Fibroblast of skin of scalp (primary cell): ENCODE measurements at places on chromosomes 1 and 21.

DNA sequence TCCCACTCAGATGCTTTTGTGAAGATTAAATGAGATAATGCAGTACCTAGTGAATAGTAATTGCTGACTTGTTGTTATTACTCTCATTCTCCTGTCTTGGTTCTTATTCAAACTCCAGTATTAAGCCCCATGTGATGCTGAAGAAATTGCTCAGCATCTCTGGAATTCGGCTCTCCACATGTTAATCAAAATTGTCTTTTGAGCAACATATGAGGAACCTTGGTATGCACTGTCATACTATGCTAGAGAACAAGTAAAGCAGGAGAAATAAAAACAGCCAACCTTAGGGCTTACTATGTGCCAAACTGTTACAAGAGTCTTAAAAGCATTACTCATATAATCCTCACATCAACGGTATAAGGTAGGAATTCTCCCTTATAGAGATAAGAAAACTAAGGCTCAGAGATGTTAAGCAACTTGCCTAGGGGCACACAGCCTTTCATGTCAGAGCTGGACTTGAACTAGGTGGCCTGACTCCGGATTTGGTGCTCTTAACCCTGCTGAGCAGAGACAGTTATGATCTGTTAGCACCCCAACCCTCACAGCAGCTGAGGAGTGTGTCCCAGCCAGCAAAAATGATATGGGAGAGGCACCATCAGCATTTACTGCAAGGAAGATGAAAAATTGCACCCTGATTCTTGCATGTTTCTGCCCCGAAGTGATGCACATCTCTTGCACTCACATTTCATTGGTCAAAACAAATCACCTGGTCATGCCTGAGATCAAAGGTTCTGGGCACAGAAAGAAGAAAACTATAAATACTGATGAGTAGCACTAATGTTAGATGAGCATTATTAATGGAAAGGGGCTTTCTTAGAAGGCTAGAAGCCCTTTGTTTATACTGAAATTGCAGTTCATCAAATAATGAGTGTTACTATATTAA, 102.3 kb downstream of the OMA1 start:
- DNase-seq, result peak; percentile 59

- peak; percentile 22 for DNase-seq
Measured at GRCh38 chr1:27372808-27373690, 1.6 kb downstream of the FCN3 start.

- no peak for DNase-seq
Measured at GRCh38 chr1:100706296-100706695, 13.2 kb upstream of the VCAM1 start.

- DNase-seq, result no peak
Measured at GRCh38 chr1:2095981-2096736, 45.9 kb downstream of the PRKCZ start.

GRCh38 chr1:5982276-5982675, 9.9 kb downstream of the NPHP4 start:
- no peak for DNase-seq

DNA sequence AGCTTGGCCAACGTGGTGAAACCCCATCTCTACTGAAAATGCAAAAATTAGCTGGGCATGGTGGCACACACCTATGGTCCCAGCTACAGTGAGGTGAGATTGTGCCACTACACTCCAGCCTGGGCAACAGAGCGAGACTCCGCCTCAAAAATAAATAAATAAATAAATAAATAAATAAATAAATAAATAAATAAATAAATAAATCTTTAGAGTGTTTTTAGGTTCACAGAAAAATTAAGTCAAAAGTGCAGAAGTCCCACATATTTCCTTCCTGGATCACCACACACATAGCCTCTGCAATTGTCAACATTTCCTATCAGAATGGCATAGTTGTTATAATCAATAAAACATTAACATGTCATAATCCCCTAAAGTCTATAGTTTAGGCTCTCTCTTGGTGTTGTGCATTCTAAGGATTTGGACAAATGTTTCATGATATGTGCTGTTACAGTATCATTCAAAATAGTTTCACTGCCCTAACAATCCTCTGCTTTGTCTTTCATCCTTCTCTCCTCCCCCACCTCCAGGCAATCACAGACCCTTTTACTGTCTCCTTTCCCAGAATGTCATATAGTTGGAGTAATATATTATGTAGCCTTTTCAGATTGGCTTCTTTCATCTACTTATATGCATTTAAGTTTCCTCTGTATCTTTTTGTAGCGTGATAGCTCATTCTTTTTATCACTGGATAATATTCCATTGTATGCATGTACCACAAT, 58.3 kb downstream of the LAMC1 start:
- no peak for DNase-seq

DNA sequence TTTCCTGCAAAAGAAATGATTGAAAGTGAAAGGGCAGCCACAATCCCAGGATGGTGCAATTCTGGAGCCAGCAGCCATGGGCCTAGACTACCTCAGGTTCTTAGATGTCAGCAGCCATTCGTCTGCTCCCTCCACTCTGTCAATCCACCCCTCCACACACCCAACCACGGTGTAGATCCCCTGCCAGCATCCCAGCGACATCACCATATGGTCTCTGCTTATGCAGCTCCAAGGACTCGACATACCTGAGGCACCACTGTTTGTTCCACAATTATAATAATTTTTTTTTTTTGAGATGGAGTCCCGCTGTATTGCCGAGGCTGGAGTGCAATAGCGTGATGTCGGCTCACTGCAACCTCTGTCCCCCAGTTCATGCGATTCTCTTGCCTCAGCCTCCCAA, 6.5 kb downstream of the SYNC start:
- no peak for DNase-seq

DNA sequence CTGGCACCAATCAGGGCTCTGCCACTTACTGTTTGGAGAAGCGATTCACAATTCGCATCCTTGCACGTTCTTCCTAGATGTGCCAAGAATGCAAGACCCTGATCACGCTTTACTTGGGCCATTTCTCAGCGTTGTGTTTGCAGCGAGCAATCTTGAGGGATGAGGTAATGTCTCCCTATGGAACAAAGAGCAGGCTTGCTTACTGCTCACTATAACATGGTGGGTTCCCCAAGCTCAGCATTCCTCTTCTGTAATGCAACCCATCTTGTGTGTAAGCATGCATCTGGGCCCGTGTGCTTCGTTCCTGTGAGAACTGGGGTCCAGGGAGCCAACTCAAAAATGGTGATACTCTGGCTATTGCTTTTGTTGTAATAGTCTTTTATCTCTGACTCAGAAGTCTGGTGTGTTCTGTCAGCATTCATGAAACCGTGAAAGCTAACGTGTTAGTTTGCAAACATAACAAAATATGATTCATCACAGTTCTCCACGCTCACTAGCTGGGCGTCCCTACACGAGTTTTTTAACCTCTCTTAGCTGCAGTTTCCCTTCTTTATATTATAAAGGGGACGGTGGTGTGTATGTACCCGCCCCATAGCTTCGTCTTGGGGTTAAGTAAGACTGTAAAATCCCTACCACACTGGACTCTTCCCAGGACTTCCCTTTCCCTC, 33.3 kb downstream of the DNTTIP2 start:
- peak; percentile 98 for DNase-seq

- peak; percentile 7 for DNase-seq
Measured at GRCh38 chr1:197692965-197693364, 82.3 kb downstream of the DENND1B start.

- DNase-seq, result no peak
Measured at GRCh38 chr1:39360731-39361130, 130.7 kb upstream of the BMP8A start.

GRCh38 chr1:239593527-239593926, 207.2 kb downstream of the CHRM3 start:
- DNase-seq, result no peak

DNA sequence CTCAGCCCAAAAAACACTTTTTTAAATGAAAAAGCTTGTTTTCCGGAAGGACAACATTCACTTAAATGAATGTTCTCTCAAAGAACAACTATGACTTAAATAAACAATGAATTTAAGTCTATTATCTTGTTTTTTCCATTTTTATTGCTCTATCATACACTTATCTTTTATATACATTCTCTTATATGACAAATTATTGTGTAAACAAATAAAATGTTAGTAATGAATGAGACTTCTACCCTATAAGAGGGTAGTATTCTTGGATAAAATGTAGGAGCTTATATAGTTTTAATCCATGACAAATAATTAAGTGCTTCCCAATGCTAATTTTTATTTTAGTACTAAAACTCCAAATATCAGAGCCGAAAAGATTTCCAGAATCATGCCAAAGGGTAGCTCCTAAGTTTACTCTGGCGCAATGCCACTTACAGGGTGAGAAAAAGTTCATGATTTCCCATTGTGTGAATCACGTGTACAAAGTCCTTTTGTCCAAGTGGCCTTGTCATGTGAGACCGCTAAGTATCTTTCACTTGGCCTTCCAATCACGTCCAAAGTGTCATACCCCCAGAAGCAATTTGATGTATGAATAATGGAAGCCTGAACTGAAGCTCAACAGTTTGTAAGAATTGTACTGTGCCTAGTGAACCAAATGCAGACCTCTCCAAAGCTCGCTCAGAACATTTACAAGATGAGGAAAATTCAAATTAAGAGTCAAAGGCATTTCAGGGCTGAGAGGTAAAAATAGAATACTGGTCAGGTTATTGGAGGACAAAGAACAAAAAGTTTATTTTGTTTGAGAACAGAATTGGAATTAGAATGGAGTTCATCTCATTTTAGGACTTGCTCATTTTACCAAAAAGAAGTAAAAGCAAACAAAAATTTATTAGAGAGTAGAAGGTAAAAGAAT, 56.6 kb upstream of the C1orf21 start:
- DNase-seq, result no peak

- DNase-seq, result peak; percentile 95
Measured at GRCh38 chr1:3473381-3473844, 18.9 kb downstream of the ARHGEF16 start.

- no peak for DNase-seq
Measured at GRCh38 chr1:111878091-111878490, 111.4 kb downstream of the KCND3 start.

- DNase-seq, result peak; percentile 85
Measured at GRCh38 chr1:16375521-16376340, 8.7 kb downstream of the SZRD1 start.

GRCh38 chr1:96715482-96715881, 6.1 kb upstream of the PTBP2 start:
- DNase-seq, result no peak

GRCh38 chr1:99978218-99978617, 8.4 kb downstream of the SLC35A3 start:
- DNase-seq, result no peak

DNA sequence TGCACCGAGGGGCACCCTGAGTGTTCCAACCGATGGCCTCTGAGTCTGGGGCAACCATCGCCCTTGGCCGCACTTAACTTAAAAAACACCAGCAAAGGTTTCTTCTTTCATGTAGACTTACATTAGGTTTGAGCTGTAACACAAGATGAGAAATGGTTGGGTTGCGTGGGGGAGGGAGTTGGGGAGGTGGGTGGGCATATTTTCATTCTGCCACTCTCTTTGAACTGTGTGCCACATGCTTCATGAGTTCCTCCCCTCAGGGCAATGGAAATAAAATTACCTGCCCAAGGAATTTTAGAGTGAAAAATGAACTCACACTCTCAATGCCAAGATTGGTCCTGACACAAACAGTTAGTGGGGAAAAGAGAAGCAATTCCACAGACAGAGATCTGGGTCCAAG, 430.1 kb upstream of the USP24 start:
- no peak for DNase-seq

- DNase-seq, result no peak
Measured at GRCh38 chr1:229208481-229208880, 62.4 kb upstream of the RAB4A start.

DNA sequence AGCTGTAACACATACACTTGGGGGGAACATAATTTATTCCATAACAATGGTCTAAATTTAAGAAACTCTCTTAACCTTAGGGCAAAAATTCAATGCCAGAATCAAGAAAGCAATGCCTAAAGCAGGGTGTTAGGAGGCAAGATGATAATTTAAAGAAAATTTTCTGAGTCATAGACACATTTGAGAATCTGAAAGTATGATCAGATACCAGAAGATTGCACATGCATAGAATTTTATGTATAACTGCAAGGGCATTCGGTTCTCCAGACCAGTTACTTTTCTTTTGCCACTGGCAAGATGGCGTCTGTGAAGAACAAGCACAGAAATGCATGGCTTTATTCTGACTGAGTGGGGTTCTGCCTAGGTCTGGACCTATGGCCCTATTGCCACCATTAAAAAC, 64.4 kb upstream of the IPO9 start:
- DNase-seq, result peak; percentile 34

GRCh38 chr1:37890378-37891014, 31.1 kb upstream of the MTF1 start:
- DNase-seq, result peak; percentile 35

GRCh38 chr1:169110236-169110635, 3.7 kb downstream of the ATP1B1 start:
- no peak for DNase-seq

DNA sequence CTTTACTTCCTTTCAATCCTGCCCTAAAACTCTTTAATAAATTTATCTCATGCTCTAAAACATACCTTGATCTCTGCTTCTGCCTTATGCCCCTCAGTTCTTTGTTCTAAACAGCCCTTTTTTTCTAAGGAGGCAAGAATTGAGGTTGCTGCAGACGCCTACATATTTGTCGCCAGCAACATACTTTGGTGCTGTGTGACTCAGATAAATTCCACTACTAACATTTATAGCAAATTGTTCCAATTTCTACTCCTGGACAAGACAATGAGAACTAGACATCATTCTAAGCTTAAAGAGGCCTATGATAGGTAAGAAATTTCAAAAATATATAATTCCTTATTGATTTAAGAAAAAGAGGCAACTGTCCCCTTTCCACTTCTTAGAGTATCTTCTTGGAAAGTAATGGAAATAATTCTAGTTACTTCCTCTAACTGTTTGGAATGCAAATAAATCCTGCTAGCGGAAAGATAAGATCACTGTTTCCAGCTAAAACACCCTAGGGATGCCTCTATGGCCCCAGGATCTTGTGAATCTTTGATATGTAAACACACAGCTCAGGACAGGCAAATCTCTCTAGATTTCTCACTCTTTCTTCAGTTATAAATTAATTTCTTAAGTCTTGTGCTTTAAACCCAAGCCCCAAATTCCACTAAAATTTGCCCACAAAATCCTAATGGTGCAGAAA, 869.1 kb downstream of the KCNT2 start:
- DNase-seq, result peak; percentile 63

- no peak for DNase-seq
Measured at GRCh38 chr1:16189921-16190621, 22.4 kb downstream of the ARHGEF19 start.

- DNase-seq, result no peak
Measured at GRCh38 chr1:30743584-30744059, 14.0 kb downstream of the LAPTM5 start.

DNA sequence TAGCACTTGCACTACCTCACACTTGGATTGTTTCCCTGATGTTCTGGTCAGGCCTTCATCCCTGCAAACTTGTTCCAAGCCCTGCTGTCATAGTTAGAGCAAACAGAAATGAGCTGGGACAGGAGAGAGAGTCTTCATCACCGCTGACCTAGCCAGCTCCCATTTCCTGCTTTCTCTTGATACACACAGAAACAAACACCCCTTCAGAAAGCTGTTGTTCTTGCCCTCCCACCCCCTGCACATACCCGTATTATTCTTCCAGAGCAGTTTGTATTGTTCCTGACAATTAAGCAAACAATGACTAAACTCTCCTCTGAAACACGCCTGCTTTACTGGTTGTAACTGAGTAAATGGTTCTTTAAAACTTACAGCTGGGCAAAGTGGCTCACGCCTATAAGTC, 2.9 kb upstream of the SYT2 start:
- DNase-seq, result no peak
